Mammary epithelial cell (primary cell): ENCODE measurements at places on chromosomes 11 and 22. TPM values are rescaled to one million over a fixed set of nuclear protein-coding genes. Genes with fewer than 3 reads are reported as not detected.

The OR10D3 gene
- not detected in 2 replicates for total RNA-seq

The OR51G1 gene
- total RNA-seq: not detected

The P2RY2 gene
- total RNA-seq: 7.9 and 21.6 TPM in 2 replicates

The SCGB2A2 gene
- not detected in 2 replicates for total RNA-seq

The GDPD5 gene
- total RNA-seq: 7.7 and 9.5 TPM in 2 replicates
